ENCODE measurements at places on chromosomes 4 and X.

DNA sequence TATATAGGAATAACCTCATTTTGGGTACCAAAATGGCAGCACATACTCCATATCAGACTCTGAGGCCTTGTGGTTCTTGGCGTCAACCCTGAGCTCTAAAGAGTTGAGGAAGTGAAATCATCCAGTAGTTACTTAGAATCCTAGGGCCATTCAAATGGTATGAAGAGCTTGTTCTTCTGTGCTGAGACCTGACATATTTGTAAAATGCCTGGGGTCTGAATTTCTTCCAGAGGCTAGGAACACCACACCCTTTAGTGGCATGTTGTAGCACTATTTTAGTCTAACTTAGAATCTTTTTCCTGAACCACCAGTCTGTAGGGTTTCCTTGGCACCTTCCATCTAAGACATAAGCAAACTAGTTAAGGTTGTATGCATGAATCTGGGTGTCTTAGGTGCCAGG, 18.1 kb upstream of the GDPD2 start:
- DNase-seq: no peak

DNA sequence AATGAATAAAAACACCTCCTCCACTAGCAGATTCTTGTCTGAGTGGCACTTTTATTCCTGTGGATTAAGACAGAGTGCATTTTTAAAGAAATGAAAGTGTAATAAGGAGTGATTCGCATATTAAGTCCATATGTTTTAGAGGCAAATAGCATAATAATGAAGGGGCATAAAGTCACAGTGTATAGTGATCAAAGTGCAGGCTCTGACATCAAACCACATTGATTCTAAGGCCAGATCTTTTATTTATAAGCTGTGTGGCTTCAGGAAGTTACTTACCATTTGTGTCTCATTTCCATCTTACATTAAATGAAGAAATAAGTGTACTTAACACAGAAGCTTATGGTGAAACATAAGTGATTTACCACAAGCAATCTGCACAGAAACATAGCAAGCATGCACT, 332.8 kb downstream of the GASK1B start:
- no peak for DNase-seq

- no peak for DNase-seq
Measured at GRCh38 chr4:175651756-175652310, 160.2 kb downstream of the GPM6A start.

- no peak for DNase-seq
Measured at GRCh38 chr4:163707873-163708272, 213.4 kb downstream of the TMA16 start.

DNA sequence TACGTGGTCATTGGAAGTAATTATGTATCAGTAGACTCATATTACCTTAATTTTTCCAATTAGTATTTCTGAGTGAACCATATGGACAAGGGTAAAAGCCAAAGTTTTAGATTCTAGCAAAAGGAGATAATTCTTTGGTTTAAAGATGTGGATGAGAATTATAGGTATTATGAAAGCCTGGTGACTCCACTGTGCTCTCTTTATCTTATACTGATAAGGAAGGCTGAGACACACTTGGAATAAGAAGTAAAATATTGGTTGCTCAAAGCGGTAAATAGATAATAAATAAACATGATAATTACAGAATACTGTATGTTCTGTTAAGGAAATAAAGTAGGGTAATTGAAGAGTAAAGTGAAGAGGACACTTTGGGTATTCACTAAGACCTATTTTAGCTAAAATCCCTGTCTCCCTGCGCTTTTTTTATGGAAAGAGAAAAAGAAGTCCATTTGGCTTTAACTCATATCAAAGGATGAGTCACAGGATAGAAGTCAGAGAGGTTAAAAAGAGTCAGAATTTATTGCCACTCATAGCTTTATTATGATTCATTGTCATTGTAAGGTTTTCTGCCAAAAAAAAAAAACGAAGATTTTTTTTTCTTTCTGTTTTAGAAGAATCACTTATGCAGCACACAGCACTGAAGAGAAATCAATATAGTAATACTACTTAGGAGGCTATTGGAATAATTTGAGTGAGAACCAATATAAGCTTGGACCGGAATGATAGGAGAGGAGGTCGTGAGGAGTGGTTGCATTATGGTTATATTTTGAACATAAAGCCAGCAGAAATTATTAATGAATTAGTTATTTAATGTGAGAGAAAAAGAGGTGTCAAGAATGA, 2463.1 kb downstream of the ARAP2 start:
- DNase-seq: no peak

- DNase-seq: peak; percentile 18
Measured at GRCh38 chr4:81214881-81215868, at the start of gene PRKG2. Gene PRKG2 (minus strand): TSS chr4:81215222. CDS start chr4:81205047, 10,175 bp downstream.

- no peak for DNase-seq
Measured at GRCh38 chrX:29308726-29309125, 721.5 kb downstream of the IL1RAPL1 start.
